ENCODE measurements at places on chromosomes 13 and 19.

GRCh38 chr13:44762911-44763310 lies 186.8 kb upstream of the TSC22D1 start:
- DNase-seq: no peak

DNA sequence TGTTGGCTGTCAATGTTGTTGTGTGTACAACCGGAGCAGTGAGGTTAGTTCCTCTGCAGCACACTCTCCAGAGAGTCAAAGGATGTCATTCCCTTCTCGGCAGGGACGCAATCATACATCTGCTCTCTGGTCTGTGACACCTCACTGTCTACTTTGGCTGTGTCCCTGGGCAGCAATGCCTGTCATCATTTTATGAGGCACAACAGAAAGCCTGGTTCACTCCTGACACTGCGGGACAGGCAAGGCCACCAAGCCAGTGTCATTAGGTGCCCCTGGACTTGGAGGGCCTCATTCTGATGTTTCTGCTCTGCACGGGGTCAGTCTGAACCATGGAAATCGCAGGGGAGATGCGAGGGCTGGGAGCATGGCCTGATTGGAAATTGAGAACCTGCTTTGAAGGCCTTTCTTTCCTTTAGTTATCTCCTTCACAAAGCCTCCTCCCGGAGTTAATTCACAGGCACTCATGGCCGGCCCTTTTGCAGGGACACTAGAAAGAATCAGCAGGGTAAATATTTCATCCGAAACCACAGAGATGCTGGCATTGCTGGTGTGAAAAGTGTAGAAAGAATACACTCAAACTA lies 284.4 kb downstream of the ZNF536 start:
- DNase-seq: no peak

GRCh38 chr13:112669881-112670499 lies 19.8 kb upstream of the ATP11A start:
- DNase-seq: no peak

DNA sequence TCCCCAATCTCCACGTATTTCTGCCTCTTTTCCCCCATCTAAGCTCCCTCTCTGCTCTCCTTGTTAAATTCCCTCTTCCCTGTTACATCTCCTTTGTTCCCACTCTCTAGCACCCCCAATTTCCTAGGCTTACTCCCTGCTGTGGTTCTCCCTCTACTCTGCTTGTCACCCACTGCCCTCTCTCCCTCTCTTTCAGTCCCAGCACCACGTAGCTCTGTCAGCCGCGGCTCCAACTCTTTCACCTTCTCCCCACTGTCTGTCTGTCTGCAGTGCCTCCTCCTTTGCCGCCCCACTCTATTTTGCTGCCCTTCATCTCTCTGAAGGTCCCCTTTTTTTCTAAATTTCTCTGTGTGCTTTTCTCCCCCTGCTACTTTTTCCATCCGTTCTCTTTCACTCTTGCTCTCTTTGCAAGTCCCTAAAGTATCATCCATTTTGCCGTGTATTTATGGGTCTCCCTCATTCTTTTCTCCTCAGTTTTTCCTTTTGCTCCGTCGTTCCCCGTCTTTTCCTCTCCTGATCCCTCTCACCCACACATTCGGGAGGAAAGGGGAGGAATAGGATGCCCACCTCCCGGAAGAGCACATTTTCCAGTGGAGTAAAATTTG lies 937 bp downstream of the ZNF841 start:
- DNase-seq: no peak

DNA sequence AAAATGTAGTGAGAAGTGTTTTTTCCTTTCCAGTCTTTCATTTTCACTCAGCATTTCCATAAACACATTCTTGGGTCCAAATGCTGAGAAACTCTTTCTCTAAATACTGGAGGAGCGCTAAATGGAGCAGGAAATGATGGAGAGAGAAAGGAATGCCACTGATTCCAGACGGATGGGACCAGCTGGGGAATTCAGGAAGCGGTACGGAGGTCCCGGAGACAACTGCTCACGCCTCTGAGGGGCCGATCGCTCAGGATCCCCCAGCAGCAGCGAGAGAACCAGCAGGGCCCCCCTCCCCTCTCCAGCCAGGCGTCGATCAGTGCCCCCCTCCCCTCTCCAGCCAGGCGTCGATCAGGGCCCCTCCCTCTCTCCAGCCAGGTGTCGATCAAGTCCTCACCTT lies 13.2 kb downstream of the RASA3 start:
- DNase-seq: no peak

DNA sequence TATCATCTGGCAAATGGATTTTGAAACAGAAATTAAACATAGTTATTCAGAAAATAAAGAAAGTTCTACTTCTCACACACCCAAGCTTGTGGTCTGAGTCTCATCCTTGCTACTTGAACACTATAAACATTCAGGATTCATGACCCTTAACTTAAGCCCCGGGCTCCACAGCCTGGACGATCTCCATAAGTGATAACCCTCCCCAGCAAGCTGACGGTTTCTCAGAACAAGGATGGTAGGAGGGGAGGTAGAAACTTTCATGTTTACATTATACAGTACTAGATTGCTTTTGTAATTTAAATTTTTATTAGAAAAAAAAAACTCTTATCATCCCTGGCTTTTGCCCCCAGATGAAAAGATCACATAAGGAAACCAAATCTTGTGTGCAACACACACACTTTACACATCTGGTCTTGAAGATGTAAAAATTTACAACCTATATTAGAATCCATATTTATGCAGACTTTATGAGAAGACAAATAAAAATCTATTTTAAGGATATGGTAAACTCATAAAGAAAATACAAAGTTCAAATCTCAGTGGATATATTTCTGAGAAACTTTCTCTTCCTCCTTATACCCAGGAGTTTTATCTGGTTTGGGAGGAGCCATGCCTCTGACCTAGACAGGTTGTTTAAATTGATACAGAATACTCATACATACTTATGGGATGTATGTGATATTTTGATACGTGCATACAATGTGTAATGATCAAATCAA lies 20.0 kb upstream of the ATP12A start:
- no peak for DNase-seq

GRCh38 chr13:104256701-104257100 lies 1190.5 kb upstream of the SLC10A2 start:
- DNase-seq: peak; percentile 86

DNA sequence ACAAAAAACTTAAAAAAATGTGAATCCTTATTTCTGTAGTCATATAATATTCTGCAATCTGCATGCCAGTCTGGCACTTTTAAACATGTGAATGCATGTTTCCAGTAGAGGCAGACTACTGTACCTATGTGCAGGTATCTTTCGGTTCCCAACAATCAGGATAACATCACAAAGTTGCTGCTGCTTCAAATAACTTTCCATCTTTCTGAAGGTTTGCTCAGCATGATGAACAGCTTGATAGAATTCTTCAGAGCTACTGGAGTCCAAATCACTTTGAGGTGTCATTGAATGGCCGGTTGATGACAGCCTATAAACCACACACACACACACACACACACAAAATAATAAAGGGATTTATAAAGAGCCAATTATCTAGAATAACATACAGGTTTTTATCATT lies 132.1 kb upstream of the ATXN8OS start:
- no peak for DNase-seq

DNA sequence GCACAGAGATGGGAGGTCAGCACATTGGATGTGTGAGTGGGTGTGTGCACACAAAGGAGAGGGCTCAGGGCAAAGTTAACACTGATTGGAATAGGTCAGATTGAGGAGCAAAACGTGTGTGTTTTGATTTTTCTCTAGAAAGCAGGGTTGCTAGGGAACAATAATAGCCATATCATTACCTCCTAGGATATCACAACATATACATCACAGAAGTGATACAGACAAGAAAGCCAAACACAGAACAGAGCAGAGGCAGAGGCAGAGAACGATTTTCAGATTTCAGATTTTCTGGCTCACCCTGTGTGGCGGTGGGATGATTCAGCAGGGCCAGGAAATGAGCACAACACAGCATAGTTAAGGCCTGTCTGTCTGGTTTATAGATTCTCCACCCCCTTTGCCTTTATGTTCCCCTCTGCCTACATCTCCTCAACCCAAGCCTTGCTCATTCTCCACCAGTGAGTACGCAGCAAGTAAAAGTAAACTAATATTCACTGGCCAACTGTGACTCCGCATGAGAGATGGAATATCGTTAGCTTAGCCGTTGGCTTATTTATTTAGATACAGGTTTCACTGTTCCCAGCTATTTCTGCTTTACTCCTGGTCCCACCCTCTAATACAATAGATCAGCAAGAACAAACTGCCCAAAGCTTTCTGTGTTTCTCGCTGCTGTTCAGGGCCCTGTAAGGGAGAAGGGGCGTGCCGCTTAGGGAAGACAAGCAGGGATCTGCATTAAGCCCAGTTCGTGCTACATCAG lies 182.7 kb upstream of the TSC22D1 start:
- no peak for DNase-seq

GRCh38 chr13:40640202-40640601 lies 26.2 kb downstream of the FOXO1 start:
- DNase-seq: no peak

GRCh38 chr19:48401287-48401686 lies 7.8 kb downstream of the GRIN2D start:
- DNase-seq: no peak

- DNase-seq: no peak
Measured at GRCh38 chr13:109862627-109863026, 76.2 kb upstream of the IRS2 start.

- DNase-seq: no peak
Measured at GRCh38 chr13:34570698-34571353, 371.2 kb upstream of the NBEA start.

- DNase-seq: no peak
Measured at GRCh38 chr13:50645092-50645491, 198.4 kb downstream of the DLEU7 start.

GRCh38 chr13:106503730-106504453 lies 31.6 kb downstream of the EFNB2 start:
- no peak for DNase-seq

GRCh38 chr19:15025217-15025616 lies 24.1 kb upstream of the CASP14 start:
- no peak for DNase-seq

DNA sequence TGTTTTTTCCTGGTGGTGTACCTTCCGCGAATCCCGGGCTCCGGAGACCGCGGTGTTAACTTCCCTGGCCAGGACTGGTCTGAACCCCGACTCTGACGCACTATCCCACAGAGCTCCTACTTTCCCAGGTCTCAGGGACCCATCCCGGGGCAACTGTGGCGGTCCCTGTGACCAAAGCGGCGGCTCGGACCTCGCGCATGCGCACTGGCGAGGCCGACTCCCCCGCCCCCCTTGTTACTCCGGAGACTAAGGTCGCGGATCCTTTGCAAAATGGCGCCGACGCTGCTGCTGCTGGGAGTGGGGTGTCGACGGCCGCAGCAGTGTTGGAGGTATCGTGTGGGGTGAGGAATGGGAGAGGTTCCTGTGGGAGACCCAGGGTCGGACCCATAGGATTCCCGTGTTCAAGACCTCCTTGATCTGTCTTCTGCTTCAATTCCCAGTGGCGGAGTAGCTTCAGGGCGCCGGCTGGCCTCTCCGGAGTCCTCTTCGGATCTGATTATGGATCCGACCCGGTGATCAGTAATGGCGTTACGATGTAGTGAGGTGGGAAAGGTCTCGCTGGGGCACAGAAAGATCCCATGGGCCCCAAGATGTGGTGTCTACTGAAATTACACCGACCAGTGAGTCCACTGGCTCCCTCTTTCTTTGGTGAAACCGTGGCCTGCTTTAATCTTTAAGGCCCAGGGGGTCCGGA lies 66.6 kb upstream of the ZNF527 start:
- no peak for DNase-seq

DNA sequence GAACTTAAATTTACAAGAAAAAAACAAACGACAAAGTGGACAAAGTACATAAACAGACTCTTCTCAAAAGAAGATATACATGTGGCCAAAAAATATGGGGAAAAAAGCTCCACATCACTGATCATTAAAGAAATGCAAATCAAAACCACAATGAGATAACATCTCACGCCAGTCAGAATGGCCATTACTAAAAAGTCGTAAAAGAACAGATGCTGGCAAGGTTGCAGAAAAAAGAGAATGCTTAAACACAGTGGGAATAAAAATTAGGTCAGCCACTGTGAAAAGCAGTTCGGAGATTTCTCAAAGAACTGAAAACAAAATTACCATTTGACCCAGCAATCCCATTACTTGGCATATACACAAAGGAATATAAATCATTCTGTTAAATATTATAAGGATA lies 132.7 kb downstream of the UGGT2 start:
- DNase-seq: no peak

GRCh38 chr13:74575729-74576125 lies 441.5 kb upstream of the KLF12 start:
- DNase-seq: no peak

DNA sequence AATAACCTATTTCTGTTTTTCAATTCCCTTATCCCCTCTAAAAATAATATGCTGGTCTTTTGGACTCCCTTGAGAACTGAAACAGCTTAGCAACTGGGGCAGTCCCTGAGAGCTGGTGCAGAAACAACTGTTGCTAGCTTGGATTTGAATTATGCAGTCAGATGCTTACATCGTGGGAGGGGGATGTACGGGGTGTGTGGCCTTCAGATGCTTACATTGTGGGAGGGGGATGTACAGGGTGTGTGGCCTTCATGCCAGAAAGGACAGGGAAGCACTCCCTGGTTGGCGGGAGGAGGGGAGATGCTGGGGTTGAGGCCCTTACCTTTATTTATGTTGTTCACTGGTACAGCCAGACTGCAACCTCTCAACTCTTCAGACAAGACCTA lies 25.6 kb downstream of the LRCH1 start:
- DNase-seq: no peak

GRCh38 chr13:26048741-26049140 lies 3.1 kb downstream of the SHISA2 start:
- DNase-seq: no peak

DNA sequence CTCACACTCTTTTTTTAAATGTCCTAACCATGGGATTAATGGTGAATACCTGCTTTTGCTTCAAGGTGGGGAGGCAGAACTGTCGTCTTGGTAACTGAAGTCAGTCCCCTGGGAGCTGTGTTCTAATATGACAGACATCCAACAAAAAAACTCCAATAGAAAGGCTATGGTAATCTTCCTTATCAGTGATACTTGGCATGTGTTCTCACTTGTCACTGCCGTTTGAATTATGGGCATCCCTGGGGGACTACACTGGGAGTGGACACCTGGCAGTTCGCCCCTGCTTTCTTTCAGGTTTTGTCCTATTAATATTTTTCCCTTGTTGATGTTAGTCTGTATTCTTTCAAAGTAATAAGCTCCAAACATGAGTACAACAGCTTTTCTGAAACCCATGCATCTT lies 252.6 kb downstream of the SLITRK5 start:
- DNase-seq: no peak

DNA sequence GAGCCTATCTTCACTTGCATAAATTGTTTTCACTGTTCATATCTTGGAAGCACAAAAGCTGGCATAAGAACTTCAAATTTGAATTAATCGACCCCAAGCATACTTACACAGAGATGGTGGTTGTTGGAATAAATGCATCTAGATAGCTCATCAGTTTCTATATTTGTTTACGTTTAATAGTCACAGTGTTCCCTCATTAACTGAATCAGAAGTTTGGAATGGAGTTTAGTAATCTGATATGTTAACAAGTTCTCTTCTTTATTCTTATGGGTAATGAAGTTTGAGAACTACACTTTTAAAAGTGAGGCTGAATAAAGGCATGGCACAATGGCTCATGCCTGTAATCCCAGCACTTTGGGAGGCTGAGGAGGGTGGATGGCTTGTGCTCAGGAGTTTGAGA lies 886.7 kb upstream of the PCDH20 start:
- no peak for DNase-seq

GRCh38 chr13:40194224-40194806 lies 472.1 kb downstream of the FOXO1 start:
- no peak for DNase-seq

- DNase-seq: no peak
Measured at GRCh38 chr13:76163761-76164160, 527.6 kb downstream of the LMO7 start.
